Astrocyte of the spinal cord (primary cell): ENCODE measurements at places on chromosomes 11 and 22.

DNA sequence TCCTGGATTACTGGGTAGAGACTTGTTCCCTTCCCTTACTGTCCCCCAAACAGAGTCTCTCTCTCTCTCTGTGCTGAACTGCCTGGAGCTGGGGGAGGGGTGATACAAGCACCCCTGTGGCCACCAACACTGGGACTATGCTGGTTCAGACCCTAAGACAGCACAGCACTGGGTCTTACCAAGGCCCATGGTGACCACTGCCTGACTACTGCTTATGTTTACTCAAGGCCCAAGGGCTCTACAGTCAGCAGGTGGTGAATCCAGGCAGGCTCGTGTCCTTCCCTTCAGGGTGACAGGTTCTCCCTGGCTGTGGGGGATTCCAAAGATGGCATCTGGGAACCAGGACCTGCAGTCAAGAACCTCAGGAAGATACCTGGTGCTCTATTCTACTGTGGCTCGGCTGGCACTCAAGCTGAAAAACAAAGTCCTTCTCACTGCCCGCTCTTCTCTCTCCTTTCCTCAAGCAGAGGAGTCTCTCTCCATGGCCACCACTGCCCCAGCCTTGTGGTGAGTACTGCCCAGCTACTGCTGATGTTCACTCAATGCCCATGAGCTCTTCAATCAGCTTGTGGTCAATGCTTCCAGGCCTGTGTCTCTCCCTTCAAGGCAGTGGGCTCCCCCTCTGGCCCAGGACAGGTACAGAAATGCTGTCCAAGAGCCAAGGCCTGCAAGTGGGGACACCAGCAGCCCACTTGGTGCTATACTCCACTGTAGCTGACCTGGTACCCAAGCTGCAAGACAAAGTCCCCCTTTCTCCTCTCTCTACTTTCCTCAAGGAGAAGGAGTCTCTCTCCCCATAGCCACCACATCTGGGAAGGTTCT is 41.8 kb upstream of the SHANK2 start:
- DNase-seq = no peak

- no peak for DNase-seq
These were observed 120.0 kb downstream of the CTNND1 start for GRCh38 chr11:57881647-57882046.

GRCh38 chr22:47049078-47049624 is 286.7 kb downstream of the TBC1D22A start:
- DNase-seq = no peak

DNA sequence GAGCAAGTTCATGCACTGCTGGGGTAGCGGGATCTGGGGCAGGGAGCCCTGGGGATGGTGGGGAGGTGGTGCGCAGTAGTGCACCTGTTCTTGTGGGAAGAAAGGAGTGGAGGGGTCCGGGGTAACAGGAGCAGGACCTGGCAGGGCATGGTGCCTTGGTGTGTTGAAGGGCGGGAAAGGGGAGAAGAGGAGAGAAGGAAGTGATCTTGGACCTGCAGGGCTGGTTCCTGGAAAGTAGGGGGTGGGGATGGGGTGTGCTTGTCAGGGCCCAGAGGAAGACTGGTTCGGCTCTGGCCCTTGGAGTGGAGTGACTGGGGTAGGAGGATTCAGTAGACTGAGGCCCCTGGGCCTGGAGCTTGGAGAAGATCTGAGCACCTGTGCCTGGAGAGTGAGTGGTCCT is 10.9 kb upstream of the CAPN5 start:
- DNase-seq = no peak

DNA sequence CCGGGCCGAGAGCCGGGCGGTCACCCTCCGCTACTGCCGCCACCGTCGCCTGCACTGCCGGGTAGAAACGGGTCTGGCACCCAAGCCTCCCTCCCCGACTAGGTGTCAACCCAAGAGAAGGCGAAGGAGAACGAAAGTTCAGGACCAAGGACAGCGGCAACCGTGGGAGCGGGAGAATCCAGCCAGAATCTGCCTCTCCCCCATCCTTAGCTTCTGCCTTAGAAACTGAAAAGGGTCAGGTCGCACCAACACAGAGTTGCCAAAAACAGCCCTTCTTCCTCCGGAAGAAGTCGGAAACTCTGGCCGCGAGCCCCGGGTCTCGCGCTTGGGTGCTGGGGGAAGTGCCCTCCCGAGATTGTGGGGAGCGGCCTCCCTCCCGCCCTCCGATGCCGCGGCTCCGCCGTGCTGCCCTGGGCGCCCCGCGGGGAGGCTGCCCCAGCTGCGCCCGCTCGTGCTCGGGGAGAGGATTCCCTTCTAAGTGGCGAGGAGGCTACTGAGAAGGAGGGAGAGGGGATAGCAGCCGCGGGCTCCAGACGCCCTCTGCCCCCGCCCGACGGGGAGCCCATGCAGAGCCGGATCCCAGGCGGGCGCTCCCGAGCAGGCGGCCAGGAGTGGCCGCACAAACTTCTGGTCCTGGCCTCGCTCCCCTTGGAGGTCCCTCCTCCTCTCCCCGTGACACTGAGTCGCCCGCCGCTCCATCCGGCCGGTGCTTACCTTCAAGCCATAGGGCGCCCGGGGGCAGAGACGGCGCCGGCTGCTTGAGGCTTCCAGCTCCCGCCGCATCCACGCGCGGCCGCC is 637 bp downstream of the DRD2 start:
- peak; percentile 77 for DNase-seq

GRCh38 chr11:72732329-72732728 is 19.9 kb downstream of the ARAP1 start:
- DNase-seq = no peak

DNA sequence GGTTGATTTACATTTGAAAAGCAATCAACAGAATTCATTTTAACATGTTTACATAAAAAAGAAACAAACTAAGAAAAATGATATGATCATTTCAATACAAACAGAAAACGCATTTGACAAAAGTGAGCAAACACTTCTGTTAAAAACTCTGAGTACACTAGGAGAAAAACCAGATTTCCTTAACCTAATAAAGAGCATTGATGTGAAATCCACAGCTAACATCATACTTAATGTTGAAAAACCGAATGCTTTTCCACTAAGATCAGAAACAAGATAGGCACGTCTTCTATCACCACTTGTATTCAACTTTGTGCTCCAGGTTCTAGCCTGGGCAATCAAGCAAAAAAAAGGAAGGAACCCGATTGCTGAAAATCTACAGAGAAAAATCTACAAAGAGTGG is 227.6 kb downstream of the SBF2 start:
- no peak for DNase-seq

DNA sequence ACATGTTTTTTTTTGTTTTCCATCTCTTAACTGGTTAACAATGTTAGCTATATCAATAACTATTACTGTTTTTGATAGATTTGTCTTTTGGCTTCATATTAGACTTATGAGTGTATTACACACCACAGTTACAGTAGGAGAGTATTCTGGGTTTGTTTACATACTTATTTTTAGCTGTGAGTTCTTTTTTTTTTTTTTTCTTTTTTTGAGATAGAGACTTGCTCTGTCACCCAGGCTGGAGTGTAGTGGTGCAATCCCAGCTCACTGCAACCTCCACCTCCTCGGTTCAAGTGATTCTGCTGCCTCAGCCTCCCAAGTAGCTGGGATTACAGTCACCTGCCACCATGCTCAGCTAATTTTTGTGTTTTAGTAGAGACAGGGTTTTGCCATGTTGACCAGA is 28.0 kb downstream of the CNTF start:
- DNase-seq = no peak

DNA sequence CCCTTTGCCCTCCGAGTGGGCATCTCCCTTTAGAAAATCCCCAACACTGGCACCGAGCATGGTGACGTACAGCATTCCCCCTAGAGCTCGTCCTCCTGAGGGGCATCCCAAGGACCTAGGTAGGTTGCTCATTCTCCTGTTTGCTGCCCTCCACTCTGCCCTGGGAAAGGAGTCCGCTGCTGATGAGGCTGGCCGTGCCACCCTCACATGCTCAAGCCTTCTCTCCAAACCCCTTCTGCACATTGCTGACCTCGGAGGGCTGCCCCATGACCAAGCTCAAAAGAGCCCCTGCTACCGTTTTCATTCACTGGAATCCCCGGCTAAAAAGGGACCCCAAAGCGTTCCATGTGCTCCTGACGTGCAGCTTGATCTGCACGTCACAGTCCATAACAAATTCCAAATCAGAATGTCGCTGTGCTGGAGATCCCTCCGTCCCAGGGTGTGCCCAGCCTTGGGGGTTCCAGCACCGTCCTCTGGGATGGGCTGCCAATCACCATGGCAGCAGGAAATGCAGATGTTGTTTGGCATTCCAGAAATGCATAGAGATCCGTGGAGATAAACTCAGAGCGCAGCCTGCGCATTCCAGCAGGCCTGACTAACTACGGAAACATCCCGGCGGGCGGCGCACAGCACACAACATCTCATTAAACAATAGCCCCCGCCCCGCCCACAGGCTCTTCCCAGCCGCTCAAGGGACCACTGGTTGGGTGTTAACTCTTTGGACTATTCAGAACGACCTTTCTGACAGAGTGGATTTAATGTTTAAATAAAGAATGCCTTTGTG is 26.3 kb upstream of the GNB1L start:
- peak; percentile 96 for DNase-seq

DNA sequence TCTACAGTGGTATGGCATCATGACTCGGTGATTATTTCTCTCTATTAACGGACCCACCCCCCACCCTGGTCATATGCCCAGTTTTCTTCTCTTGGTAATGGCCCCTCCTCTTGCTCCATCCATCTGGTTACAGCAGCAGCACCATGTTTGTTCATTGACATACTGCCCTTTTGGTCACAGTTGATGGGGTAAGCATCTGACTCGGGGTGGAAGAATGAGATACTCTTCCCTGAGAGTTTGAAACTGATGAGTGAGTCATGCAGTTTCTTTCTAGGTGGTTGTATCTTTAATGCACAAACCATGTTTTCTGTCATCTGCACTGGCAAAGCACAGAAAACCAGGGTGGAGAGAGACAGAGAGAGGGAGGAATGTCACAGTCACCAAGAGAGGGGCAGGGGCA is 126.0 kb downstream of the SYN3 start:
- no peak for DNase-seq

- no peak for DNase-seq
These were observed 25.0 kb upstream of the ARFGAP3 start for GRCh38 chr22:42881982-42882656.

GRCh38 chr11:102476812-102477211 is 24.2 kb upstream of the TMEM123 start:
- DNase-seq = no peak

DNA sequence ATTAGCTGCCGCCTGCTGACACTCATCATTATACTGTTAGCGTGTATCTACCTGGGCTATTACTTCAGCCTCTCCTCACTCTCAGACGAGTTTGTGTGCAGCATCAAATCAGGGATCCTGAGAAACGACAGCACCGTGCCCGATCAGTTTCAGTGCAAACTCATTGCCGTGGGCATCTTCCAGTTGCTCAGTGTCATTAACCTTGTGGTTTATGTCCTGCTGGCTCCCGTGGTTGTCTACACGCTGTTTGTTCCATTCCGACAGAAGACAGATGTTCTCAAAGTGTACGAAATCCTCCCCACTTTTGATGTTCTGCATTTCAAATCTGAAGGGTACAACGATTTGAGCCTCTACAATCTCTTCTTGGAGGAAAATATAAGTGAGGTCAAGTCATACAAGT is 51.1 kb downstream of the PANX1 start:
- no peak for DNase-seq

DNA sequence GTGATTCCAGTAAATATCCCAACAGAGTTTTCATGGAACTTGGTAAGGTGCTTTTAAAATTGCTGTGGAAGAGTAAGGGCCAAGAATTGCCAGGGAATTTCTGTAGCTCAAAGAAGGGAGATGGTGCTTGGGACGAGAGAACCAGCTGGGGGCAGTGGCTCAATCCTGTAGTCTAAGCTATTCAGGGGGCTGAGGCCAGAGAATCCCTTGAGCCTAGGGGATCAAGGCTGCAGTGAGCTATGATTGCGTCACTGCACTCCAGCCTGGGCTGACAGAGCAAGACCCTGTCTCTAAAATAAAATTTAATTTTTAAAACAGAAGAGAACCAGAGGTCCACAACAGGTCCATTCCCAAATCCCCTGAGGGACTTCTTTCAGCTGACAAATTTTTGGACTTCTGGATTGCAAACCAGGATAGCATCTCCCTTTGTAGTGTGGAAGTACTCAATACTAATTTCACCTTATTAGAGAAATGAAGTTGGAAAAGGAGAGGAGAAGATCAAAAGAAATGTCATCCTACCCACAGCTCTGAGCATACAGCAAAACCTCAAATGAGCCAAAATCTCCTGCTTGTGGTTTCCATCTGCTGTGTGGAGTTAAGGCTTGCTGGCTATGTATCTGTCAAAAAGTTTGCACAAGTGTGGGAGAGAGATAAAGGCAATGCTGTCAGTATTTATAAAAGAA is 59.2 kb upstream of the CLPB start:
- no peak for DNase-seq

- no peak for DNase-seq
These were observed 450 bp downstream of the MAP4K2 start for GRCh38 chr11:64802370-64803157.

DNA sequence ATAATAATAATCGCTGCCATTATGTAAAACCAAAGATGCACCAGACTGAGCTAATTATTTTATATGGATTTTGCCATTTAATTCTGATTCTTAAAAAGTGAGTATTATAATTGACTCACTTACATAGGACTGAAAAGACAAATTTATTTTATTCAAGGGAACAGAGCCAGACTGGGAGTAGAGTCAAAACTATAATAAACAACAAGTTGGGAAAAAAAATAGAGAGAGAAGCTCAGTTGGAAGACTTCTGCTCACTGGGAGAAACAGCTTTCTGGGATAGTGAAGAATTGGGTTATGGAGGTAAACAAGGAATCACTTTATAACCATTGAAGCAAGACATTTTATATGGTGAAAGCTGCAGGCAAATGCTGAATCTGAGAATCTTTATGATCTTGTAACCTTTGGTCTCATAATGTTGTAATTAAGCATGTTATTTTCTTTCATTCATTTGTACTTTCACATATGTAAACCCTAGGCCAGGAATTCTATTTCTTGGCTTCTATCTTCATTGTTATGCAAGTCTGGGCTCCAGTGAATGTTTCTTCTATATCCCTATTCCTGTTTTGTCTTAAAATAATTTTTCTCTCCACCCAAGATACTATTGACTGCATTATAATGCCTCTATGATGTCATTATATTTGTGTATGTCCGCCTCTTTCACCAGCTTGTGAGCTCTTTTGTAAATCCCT is 725.3 kb upstream of the CCDC179 start:
- DNase-seq = no peak

DNA sequence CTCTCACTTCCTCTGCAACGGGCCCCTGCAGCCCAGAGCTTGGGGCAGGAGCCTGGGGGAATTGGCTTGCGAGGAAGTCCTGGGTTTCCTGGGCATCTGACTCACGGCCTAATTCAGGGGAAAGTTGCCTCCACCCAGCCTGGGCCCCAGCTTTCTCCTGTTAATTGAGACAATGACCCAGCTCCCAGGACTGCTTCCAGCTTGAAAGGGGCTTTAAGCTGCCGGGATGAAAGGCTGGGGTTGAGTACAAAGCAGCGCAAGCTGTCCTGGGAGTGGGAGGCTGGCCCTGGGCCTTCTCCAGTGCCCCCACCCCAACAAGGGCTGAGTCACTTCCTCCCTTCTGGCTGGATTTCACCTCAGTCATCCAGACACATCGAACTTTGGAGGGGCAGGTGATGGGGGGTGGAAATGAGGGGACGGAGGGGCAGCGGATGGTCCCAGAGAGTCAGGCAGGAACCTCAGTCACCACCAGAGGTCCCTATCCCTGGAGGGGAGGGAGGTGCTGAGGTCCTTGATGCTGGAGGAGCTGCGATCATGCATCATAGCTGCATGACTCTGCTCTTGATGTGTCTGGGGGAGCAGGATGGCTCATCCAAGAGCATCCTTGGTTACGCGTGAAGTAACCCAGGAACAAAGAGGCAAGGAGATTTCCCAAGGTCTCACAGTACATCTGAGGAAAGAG is 30.1 kb upstream of the OAF start:
- DNase-seq = peak; percentile 27

- DNase-seq = no peak
These were observed 20.6 kb downstream of the MRGPRG start for GRCh38 chr11:3197878-3198528.

GRCh38 chr11:43681401-43681942 is 934 bp downstream of the HSD17B12 start:
- DNase-seq = peak; percentile 44
